ENCODE measurements at places on chromosomes 3 and 15.

DNA sequence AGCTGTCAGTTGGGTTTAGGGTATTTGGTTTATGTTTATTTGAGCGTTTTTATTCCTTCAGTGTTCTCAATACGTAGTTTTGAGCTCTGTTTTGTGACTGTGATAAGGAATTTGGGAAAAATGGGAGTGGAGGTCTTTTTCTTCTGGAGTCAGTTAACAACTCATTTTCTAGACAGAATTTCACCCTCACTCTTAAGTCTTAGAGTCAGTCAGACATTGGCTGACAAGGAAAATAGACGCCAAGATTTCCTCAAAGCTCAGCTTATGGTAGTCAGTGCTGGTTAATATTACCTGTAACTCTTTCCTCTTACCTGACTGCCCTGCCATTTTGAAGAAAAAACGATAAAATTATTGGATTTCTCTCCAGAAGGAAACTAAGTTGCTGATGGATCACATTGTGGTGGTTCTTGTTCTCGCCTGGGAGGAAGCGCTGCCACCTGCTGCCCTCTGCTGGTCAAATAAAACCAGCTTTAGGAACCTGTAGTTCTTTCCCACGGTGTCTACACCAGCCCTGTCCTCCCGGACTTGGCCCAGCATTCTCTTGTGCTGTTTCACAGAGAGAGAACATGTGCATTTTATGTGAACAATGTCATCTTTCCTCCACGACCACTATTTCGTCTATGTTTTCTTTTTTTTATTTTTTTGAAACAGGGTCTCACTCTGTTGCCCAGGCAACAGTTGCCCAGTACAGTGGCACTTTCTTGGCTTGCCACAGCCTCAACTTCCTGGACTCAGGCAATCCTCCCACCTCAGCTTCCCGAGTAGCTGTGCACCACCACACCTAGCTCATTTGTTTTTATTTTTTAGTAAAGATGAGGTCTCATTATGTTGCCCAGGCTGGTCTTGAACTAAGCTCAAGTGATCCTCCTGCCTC, 41.4 kb upstream of the UMPS start:
- peak; percentile 77 for DNase-seq

- no peak for DNase-seq
Measured at GRCh38 chr3:178043084-178043483, 493.2 kb upstream of the KCNMB2 start.

GRCh38 chr15:71707230-71708050, 102.9 kb upstream of the NR2E3 start:
- DNase-seq, result no peak

DNA sequence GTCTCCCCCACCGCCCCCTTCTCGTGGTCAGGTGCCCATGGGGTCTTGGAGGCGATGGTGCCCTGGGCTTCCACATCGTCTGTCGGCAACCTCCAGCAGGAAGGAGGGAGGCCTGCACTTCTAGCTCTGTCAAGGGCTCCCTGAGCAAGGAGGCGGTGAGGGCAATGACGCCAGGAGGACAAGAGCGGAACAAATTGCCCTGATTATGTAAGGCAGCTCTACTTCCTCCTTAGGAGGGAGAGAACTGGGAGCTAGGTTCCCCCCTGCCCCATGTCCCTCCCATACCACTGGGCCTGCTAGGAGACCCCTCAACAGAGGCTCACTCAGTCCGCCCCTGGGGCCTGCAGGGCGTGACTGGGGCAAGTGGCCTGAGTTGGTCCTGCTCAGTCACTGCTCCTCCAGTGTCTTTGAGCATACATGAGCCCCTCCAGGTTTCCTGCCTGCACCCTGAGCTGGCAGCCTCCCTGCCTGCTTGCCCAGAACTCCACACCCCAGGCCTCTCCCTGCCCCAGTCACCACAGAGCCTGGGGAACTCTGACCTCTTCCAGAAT, 56.1 kb downstream of the CACNA2D2 start:
- DNase-seq, result no peak

GRCh38 chr3:66392966-66393332, 107.9 kb downstream of the LRIG1 start:
- no peak for DNase-seq
